ENCODE measurements at places on chromosomes 7 and 10. TPM values are rescaled to one million over a fixed set of nuclear protein-coding genes. Genes with fewer than 3 reads are reported as not detected.

- no peaks in the 10 kb centered on the region for H3K36me3 ChIP-seq
- H3K27me3 ChIP-seq = peaks cover 6% of the 10 kb centered on the region
- no peak overlapping the region for H3K4me3 ChIP-seq
- DNase-seq = no peak
- H3K4me1 ChIP-seq = no peaks in the 10 kb centered on the region
These were observed 572.4 kb downstream of the GLRX3 start for GRCh38 chr10:130708465-130709070.

DNA sequence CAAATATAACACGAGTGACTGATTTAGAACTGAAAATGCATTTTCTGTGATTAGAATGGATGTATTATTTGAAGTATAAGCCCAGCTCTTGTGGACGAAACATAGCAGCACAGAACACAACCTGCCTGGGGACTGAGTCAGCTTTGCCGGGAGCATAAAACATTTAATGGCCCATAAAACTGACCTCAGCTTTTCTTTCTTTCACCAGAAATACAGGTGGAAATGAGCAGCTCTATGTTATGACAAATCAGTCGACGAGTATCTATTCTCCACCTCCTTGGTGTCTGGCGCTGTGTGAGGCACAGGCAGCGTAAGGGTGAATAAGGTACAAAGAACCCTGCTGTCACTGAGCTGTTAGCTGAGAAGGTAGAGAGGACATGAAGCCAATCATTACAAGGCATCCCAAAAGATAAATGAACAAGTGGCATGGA is 471.6 kb upstream of the AKR1E2 start:
- H3K36me3 ChIP-seq = no peaks in the 10 kb centered on the region
- no peak for DNase-seq
- H3K27ac ChIP-seq = no peak overlapping the region
- no peaks in the 10 kb centered on the region for H3K4me1 ChIP-seq
- no peaks in the 10 kb centered on the region for H3K27me3 ChIP-seq
- no peak overlapping the region for H3K4me3 ChIP-seq

The LIPF gene
- total RNA-seq = not detected

The DNAJB9 gene
- total RNA-seq = 21.6 TPM

DNA sequence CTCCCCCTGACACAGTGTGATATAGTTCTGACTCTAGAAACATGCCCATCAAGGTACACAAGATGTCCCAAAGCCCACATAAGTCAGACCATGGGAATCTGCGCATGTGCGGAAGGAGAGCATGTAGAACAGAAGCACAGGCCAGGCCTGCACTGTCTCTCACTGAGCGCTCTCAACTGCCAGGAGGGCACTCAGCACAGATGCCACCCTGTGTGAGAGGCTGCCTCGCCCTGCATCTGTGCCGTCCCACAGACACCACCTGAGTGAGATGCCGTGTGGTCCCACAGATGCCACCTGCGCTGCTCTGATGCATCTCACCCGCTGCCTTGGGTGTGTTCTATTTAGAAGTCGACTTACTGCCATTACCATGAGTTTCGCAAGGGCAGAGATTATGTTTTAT is 98.4 kb downstream of the VOPP1 start:
- H3K36me3 ChIP-seq = peaks cover 11% of the 10 kb centered on the region
- no peak overlapping the region for H3K27ac ChIP-seq
- H3K4me1 ChIP-seq = peaks cover 21% of the 10 kb centered on the region
- no peak overlapping the region for H3K4me3 ChIP-seq

DNA sequence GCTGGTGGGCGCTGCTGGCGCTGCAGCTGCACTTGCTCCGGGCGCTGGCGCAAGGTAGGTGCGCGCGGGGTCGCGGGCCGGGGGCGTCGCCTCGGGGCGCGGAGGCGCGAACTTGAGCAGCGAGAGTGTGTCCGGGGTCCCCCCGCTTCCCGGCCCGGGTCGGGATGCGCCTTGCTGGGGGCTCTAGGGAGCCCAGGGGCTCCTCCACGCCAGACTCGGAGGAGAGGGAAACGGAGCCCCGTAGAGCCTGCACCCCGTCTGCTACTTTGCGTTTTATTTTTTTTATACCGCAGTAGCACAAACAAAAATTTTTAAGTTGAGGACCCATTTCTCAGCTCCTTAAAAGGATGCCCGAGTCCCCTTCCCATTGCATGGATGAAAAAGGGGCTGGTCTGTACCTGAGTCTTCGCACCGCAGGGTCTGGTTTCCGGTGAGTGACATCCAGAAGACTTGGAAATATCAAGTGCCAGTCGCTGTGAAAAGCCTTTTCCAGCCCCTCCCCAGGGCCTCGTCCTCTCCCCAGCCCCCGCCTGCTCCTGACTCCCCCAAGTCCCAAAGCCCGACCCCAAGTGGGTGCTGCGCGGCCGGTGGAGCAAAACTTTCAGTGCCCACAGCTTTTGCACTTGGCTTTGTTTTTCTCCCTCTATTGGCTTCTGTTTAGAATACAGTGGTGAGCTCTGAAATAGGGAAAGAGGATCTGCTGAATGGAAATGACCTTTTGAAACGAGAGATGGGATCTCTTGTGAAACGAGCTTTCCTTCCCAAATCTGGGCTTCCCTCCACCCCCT is 973 bp downstream of the SDK1 start:
- peaks cover 16% of the 10 kb centered on the region for H3K27me3 ChIP-seq
- peak overlapping the region; percentile 95 for H3K27ac ChIP-seq
- H3K36me3 ChIP-seq = no peaks in the 10 kb centered on the region
- peak overlapping the region; percentile 92 for H3K4me3 ChIP-seq
- H3K4me1 ChIP-seq = peaks cover 30% of the 10 kb centered on the region

GRCh38 chr7:55140941-55141278 is 122.1 kb downstream of the EGFR start:
- no peak for DNase-seq
- peak overlapping the region; percentile 57 for H3K27ac ChIP-seq
- no peaks in the 10 kb centered on the region for H3K36me3 ChIP-seq

The RADIL gene
- 31.3 TPM for total RNA-seq

All from glutamatergic neuron (in vitro differentiated cells).